Right renal cortex interstitium (tissue), 3 donors: ENCODE measurements at places on chromosomes 6 and 20. TPM values are rescaled to one million over a fixed set of nuclear protein-coding genes. Genes with fewer than 3 reads are reported as not detected.
A peak's percentile ranks its signal among the peaks of the same experiment; 100 is the strongest.

Gene HCK
- polyA plus RNA-seq: 2.2 TPM

Gene ZC2HC1B
- not detected for polyA plus RNA-seq

Gene SLC26A8
- 0.27 TPM for polyA plus RNA-seq

Gene PTCRA
- 0.51 TPM for polyA plus RNA-seq

DNA sequence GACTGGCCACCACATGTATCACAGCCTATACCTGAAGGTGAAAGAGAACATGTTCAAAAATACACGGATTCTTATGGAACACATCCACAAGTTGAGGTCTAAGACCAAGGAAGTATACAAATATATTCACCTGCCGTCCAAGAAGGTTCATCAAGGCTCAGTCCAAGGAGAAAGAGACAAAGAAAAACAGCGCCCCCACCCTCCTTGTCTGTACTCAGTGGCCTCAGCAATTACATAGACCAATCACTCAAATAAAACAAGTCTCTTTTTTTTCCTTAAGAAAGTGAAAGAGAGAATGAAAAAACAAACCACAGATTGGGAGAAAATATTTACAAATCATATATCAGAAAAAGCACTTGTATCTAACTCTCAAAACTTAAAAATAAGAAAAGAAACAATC lies 19.5 kb downstream of the CPXM1 start:
- DNase-seq: no peak

DNA sequence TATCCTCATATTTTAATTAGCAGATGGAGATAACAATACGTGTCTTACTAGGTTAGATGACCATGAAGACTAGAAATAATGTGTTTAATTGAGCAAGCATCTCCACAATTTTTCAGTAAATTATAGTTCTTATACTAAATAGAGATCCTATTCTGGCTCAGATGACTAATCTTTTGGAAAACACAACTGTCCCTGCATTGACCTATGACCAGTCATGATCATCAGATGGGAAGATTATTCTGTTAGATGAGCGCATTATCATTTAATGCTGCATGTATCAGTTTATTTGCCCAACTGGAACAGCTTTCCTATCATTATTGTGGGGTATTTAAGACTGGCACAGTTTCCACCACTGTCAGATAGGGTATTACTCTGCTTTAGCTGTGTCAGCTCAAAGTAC lies 185.5 kb downstream of the MOXD1 start:
- DNase-seq: no peak

GRCh38 chr6:143515766-143516355 lies 4.3 kb upstream of the FUCA2 start:
- DNase-seq: no peak

DNA sequence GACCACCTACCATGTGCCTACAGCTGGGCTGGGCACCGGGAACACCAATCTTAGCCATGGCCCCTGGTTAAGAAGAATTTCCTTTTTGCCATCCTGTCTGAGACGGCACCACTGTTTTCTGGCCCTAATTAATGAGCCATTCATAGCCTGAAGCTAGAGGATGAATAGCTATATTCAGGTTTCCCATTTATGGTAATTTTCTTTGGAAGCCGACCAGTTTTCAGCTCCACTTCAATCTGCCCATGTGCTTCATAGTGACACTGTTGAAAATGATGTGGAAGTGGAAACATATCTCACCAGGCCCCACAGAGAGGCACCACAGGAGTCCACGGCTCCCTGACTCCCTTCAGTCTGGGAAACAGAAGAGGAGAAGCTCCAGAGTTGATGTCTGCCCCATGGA lies 22.6 kb upstream of the ULBP3 start:
- DNase-seq: no peak

GRCh38 chr6:159654483-159655098 lies 38.5 kb downstream of the SOD2 start:
- DNase-seq: peak; percentile 48
